ENCODE measurements at places on chromosomes 12 and 14.

GRCh38 chr12:69714542-69714941 is 15.4 kb upstream of the BEST3 start:
- no peak for DNase-seq

DNA sequence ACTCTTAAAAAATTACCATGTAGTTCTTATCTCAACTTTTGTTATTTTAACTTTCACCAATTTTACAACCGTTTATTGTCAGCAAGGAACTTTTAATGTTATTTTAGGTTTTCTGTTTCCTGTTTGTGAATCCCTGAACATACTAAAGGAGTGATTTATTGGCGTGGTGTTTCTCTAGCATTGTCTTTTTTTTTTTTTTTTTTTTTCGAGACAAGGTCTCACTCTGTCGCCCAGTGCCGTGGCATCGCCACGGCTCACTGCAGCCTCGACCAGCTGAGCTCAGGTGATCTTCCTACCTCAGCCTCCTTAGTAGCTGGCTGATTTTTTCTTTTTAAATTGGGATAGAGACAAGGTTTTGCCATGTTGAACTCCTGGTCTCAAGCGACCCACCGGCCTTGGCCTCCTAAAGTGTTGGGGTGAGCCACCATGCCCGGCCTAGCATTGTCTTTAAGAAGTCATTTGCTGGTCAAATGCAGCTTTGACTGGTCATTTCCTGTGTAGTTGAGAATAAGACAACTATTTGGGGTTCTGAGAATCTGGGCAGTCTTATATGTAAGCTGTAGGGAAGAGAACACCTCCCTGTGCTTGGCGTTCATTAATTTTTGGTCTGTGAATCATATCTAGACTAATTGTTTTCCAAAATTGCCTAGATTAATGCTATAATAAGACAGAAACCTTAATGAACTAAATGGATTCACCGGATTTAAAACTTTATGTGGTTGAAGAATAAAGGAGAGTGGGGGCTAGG is 2.1 kb downstream of the WASHC4 start:
- no peak for DNase-seq

DNA sequence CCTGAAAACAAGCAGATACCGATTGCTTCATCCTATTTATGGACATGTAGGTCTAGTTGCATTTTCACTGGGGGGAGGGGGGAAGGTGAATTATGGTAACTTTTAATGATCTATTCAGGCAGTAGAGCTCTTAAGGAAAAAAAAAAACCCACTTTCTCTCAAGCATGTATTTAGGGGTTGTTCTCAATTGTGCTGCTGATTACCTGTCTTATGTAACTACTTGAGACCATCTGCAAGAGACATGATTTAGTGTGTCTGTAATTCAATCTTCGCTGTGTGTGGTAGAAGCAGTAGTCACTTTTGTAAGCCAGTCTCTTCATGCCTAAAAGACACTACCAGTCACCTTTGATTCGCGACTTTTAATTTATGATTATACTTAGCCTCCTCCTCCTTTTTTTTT is 8.9 kb downstream of the CALM1 start:
- DNase-seq, result no peak

GRCh38 chr12:101823039-101823438 is 7.7 kb downstream of the GNPTAB start:
- DNase-seq, result no peak

DNA sequence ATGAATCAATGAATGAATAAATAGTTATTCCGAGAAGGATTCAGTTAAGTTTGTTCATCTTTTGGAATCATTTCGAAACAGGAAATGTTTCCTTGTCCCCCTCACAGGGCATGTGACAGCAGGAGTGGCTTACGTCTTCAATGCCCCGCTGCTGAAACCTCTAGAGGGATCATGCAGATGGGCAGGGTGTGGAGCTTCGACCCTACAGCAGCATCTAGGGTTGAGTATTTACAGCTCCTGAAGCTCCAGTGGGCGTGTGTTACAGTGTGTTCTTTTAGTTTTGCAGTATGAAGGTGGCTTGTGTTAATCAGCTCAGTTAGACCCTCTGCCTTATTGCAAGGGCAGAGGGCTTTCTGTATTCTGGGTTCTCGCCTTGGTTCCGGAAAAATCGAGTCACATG is 2.6 kb downstream of the NAV3 start:
- DNase-seq, result no peak

- DNase-seq, result no peak
These were observed 137.3 kb downstream of the CEP83 start for GRCh38 chr12:94322346-94322745.

GRCh38 chr12:68591734-68592418 is 18.8 kb upstream of the RAP1B start:
- no peak for DNase-seq

GRCh38 chr14:69004731-69005431 is 25.8 kb upstream of the ACTN1 start:
- DNase-seq, result no peak

DNA sequence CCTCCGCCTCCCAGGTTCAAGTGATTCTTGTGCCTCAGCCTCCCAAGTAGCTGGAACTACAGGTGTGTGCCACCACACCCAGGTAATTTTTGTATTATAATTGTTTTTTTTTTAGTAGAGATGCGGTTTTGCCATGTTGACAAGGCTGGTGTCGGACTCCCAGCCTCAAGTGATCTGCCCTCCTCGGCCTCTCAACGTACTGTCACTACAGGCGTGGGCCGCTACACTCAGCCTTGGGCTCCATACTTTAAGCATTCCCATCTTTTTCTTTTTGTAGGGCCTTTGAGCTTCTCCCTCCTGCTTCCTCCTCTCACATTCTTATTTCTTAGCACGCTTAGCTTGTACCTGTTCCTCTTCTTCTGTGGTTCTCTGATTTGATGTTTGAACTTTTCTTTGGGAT is 62.8 kb downstream of the SERPINA3 start:
- DNase-seq, result no peak

DNA sequence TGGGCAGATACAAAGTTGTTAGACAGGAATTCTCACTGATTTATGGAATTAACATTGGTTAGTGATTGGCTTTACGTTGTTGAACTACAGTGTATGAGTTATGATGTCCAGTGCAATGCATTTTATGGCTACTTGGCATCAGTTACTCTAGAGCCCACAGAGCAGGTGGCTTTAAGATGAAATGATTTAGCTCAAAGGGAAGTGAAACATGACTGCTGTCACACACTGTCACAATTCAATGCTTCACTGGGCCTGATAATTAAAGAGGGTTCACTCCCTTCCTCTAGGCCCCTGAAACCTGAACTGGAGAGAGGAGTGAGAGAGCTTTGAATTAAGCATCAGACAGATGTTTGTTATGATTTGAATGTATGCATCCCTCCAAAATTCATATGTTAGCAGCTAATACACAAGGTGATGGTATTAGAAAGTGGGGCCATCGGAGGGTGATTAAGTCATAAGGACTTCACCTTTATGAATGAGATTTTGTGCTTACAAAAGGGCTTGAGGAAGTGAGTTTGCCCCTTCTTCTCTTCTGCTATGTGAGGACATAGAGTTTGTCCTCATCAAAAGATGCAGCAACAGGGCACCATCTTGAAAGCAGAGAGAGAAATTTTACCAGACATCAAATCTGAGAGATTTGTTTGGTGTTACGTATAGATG is 175.8 kb upstream of the GRIN2B start:
- no peak for DNase-seq

DNA sequence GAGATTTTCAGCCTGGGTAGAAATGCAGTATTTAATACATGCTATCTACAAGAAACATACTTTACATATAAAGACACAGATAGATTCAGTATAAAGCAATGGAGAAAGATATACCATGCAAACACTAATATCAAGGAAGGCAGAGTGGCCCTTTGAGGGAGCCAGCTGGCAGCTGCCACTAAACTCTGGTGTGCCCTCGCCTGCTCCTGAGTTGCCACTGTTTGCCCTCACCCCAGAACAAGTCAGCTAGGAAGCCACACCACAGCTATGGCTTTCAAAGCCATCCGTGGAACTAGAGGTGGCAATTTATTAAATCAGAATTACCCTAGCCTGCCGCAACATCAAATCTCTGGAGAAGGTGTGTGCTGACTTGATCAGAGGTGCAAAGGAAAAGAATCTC is 18.3 kb downstream of the PXN start:
- DNase-seq, result no peak

DNA sequence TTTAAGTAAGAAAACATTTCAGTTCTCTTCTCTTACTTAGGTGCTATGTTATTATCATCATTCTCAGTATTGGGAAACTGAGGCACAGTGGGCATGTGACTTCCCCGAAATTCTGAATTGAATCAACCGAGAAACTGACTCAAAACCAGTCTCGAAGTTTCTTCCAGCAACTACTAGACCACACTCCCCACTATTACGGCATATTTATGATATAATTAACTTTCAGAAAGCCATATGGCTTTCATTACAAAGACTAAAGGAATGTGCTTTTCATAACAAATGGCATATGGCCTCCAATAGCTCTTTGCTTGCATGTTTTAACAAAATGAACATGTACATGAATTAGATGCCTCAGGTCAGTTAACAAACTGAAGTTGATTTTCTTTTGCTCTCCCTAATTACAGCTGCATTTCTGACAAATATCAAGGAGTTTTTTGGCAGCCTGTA is 182.9 kb upstream of the SLC38A2 start:
- no peak for DNase-seq

DNA sequence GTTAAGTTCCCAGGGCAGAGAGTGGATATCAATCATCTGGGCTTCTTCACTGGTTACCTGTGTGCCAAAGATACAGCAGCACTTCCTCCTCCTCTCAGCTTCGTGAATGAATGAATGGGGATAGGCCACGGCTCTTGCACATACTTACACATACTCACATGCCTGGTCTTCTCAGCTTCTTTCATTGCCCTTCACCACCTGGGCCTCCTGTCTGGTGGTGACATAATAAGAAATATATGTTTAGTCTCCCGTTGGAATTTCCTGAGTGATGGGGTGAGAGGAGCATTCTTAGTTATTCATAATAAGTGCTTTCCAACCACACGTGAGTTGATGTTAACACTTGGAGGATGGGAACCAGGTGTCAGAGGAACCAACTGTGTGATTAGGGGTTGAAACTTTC is 268.1 kb upstream of the RMST start:
- no peak for DNase-seq

- no peak for DNase-seq
These were observed 174.9 kb downstream of the LRRK2 start for GRCh38 chr12:40399656-40400055.

DNA sequence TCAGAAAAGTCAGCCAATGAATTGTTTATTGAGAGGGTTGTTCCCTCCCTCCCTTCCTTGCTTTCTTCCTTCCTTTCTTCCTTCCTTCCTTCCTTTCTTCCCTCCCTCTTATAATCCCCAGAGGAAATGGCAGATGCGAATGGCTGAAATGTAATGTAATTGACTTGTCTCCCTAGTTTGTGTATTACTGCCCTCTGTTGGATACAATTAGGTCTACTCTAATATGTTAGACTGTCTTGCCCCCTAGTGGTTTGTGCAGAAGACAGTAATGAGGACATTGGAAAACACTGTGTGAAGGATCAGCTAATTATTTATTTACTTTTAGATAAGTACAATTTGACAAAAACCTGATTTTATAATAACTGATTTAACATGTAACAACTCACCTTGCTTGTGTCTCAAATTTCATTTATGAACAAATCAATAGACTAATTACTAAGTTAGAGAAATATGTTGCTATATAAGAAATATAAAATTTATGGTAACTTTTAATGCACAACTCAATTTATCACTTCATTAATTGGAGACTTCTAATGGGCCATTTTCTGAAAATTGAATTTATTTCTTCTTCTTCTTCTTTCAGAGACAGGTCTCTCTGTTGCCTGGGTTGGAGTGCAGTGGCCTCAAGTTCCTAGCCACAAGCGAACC is 229.8 kb upstream of the LRIG3 start:
- DNase-seq, result peak; percentile 93

DNA sequence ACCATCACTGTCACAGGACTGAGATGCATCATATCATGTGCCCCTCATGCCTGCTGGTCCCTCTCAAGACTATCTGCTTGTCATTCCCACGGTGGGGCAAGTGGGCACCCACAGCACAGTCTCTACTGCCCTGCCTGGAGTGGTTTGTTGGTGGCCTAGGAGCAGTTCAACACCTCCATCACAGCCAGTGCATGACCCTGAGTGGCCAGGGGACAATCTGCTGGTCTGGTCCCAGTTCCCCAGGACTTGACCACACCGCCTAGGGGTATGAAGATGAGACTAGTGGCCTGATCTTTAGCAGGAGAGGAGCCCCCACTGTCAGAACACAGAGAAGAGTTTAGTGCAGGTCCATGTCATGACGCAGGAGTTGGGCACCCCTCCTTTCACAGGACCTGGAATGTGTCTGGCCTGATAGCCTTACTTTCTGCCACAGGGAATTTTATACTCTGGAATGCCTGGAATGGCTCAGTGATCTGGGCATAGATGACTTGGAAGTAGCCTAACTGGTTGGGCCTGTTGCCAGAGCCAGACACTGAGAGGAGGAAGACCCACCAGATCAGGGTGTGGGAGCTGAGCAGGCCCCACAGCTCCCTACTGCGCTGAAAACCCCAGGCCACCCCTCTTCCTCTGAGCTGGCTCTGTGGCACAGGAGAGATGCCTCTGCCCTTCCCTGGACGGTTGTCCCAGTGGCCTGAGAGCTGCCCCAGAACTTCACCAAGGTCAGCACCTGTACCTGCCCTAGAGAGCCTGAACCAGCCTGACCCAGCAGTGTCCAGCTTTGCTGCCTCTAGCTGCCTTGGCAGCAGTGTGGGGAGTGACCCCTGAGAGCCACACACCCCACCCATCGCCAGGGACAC is 83.3 kb downstream of the PUS7L start:
- no peak for DNase-seq

DNA sequence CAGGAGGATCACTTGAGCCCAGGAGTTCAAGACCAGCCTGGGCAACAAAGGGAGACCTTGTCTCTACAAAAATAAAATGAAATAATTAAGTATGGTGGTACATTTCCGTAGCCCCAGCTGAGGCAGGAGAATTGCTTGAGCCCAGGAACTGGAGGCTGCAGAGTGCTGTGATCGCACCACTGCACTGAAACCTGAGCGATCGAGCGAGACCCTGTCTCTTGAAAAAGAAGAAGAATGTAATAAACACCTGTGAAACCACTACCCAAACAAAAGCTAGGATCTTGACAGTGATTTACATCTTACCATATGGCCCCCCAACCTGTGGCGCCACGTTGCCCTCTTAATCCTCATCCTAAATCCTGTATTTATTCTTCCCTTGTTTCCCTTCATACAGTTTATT is 5.7 kb upstream of the DTX1 start:
- DNase-seq, result no peak

GRCh38 chr12:101839324-101840283 is 8.8 kb upstream of the GNPTAB start:
- peak; percentile 71 for DNase-seq

GRCh38 chr14:50363714-50364111 is 33.0 kb downstream of the CDKL1 start:
- DNase-seq, result peak; percentile 96

Data from Kasumi-1 (cell line).